ENCODE measurements at places on chromosomes 11 and 22.

DNA sequence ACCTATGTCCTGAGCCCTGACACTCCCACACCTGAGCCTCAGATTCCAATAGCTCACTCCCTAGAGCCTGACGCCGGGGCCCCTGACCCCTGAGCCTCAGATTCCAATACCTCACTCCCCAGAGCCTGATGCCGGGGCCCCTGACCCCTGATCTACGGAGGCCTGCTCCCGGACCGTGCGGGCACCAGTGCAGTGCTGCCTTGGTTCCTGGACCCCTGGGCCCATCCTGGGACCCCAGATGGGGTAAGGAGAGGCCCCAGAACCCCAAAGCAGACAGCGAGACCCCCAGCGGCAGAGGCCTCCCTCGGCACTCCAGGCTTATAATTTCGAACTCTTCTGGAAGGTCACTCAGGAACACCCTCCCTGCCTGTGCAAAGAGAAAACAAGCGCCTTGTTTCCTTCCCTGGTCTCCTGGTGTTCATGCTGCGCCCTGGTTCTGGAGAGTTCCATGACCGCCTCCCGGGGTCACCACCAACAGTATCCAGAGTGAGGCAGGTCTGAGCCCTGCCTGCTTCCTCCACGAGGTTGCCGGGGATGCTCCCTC lies 7.5 kb downstream of the SUSD2 start:
- DNase-seq, result no peak

- no peak for DNase-seq
These were observed 1.0 kb downstream of the RIC3 start for GRCh38 chr11:8167796-8168195.

DNA sequence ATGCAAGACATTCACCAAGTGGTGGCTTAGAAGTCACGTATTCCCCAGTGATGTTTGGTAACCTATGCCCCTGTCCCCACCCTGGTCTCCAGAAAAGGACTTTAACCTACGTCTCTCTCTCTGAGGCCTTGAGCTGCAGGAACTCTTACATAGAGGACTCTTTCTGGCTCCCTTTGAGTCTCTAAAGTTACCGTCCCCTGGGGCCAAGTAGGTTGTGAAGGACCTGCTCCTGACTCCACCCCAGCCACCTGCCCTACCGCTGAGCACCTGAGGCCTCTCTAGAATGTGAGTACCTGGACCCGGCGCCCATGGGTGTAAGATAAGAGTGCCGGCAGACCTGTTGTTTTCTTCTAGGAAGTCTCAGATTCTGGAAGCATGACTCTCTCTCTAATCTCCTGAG lies 95.4 kb downstream of the TIMP3 start:
- no peak for DNase-seq

DNA sequence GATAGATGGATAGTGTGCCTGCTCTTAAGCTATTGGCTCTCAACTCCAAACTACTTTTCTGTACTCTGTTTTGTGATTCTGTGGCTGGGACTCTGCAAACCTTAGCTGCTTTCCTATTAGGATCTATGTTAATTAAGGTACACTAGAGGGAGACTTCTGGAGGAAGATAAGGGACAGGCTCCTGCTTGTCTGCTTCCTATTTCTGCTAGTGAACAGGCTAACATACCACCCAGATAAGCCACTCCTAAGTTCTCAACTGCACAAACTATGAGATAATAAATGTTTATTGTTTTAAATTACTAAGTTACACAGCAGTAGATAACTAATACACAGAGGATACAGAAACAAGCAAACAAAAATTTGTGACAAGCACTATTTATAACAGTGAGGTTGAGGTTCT lies 10.2 kb upstream of the NXPE2 start:
- DNase-seq, result no peak

- no peak for DNase-seq
These were observed 99.2 kb downstream of the TP53I11 start for GRCh38 chr11:44851496-44851895.

GRCh38 chr11:72239313-72239848 lies 4.6 kb downstream of the PHOX2A start:
- DNase-seq, result no peak

- no peak for DNase-seq
These were observed 51.8 kb upstream of the IGLL5 start for GRCh38 chr22:22835771-22836291.

- no peak for DNase-seq
These were observed 38.9 kb downstream of the RELT start for GRCh38 chr11:73414977-73415651.

GRCh38 chr22:40753114-40753513 lies 66.0 kb downstream of the SLC25A17 start:
- no peak for DNase-seq

DNA sequence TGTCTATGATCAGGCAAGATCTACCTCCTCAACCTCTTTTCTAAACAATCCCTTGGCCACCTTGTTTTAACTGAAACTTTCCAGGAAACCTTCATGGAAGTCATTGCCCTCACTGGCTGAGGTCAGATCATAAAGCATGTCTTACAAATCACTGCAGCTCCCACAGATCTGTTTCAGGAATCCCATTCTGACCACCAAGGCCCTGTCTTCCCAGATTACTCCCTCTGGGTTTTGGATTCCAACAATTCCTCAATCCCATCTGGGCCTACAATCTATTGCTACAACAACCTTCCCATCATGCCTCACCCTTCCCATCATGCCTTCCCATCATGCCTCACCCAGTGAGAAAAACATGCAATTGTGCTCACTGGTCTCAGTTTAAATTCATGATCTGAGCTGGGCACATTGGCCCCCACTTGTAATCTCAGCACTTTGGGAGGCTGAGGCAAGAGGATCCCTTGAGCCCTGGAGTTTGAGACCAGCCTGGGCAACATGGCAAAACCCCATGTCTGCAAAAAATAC lies 15.9 kb downstream of the ADAMTS15 start:
- no peak for DNase-seq

DNA sequence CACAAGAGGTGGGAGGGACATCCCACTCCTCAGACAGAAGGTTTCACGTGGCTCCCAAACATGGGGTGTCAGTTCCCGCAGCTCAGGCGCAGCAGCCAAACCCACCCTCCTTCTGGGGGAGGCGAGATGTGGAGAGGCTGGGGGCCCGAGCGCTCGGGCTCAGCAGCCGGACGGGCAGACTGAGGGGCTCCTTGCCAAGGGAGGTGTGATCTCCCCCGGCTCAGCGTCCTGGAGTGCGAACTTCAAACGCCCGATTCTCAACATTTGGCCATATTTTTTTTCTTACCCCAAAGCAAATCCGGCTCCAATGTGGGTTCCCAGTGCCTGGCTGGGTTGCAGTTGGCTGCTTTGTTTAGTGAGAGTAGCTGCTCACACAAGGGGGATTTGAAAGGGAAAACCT lies 477.9 kb downstream of the MN1 start:
- no peak for DNase-seq

GRCh38 chr11:23555085-23555484 lies 694.8 kb upstream of the CCDC179 start:
- DNase-seq, result no peak

DNA sequence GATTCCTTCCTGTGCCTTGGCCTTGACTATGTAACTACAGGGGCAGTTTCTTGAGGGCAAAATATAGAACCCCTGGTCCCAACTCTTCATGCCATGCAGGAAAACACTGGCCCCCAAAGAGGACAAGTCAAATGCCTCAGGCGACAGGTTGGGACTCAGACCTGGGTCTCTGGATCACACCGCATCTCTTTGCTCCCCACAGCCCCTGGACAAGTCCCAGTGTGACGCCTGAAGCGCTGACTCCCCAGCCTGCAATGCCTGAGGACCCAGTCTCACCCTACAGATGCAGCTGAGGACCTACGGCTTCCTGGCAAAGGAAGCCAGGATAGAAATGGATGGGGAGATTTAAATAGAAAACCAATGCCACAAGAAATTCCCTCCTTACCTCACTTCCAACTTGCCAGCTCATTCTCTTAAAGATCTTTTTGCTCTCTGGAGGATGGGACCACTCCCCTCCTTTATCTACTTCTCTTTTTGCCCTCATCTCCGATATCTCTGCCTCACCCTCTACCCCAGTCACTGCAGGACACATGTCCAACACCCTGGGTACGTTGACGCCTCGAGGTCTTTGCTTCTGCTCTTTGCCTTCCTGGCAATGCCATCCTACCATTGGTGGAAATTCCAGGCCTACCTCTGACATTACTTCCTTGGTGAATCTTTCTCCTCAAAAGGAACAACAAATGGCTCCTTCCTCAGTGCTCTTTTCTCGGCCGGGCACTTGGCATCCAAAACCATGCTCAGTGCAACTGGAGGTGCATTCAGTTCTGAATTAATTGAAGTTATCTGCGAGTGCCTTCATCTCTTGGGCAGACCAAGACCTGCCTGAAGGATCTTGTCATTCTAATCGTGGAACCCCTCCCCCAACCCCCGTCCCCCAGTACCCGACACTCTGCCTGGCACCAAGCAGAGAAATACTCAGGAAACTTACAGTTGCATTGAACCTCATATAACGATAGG lies 2.0 kb upstream of the PRDM11 start:
- DNase-seq, result no peak

GRCh38 chr11:118312328-118312727 lies 7.8 kb downstream of the CD3E start:
- DNase-seq, result no peak

DNA sequence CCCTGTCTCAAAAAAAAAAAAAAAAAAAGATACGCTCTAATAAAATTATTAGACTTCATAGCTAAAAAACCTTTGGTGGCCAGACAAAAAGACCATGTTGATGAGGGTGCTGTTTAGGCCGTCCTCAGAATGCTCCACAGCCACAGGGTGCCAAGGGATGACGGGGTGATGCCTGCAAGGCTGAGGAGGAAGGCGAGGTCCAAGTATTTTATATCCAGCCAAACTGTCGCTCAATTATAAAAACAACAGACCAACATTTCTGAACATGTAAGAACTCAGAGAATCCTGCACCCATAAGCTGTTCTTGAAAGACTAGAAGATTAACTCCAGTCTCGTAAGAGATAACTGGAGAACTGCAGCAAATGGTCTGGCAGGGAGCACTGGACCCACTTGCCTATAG lies 29.2 kb downstream of the TBX1 start:
- no peak for DNase-seq
